ENCODE measurements at places on chromosomes 2 and 18.

- no peak for DNase-seq
Measured at GRCh38 chr18:23154030-23154429, 18.7 kb downstream of the CABLES1 start.

DNA sequence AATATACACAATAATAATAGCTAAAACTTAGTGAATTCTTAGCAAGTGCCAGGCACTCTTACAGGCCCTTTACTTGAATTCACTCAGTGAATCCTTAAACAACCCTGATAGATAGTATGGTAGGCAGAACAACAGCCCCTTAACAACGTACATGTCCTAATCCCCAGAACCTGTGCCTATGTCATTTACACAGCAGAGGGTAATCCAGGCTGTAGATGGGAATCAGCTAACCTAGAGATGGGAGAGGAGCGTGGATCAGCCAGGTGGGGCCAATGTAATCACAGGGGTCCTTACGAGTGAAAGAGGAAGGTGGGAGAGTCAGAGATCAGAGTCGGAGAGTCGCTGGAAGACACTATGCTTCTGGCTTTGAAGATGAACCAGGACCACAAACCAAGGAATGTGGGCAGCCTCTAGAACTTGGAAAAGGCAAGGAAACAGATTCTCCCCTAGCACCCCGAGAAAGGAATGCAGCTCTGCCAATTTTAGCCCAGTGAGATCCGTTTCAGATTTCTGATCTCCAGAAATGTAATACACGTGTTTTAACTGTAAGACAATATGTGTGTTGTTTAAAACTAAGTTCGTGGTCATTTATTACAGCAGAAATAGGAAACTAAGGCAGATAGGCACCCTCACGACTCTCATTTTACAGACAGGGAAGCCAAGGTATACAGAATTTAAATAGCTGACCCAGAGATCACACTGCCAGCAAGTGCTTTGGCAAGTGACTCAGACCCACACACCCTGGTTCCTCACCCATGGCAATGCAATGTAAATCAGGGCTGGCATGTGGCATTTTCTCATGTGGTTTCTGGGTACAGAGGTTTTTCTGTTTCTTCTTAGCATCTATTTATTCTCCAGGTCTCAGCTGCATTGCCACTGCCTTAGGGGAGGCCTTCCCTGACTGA lies 68.9 kb downstream of the DOCK10 start:
- no peak for DNase-seq

DNA sequence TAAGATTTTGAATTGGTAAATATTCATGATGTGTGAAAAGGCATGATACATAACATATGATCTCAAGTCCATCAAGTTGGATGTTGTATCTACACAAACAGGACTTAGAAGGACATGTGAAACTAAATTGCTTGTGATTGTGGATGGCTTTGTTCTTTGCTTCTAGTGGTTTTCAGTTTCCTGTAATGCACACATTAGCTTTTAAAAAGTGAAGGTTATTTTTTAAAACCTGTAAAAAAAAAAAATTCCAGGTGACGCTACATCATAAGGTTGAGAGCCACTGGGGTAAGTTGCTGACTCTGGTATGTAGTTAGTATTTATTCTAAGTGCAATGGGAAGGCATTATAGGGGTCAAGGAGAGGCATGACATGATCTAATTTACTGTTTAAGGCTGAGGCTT lies 48.4 kb upstream of the TMEM247 start:
- DNase-seq = no peak

DNA sequence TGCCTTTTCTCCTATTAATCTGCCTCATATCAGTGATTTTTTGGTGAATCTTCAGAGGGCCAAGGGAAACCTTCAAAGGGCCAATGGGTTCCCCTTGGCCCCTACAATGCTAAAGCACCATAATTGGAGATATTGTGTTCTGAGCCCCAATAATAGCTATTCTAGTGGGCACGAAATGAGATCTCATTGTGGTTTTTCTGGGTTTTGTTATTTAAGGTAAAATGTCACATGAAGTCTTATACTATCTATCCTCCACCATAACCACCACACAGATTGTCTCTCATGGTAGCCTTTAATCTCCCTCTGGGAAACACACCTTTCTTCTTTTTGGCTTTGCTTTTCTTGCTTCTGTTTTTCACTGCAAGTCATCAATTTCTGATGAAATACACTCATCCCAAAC lies 152.8 kb downstream of the B3GNT2 start:
- DNase-seq = no peak

DNA sequence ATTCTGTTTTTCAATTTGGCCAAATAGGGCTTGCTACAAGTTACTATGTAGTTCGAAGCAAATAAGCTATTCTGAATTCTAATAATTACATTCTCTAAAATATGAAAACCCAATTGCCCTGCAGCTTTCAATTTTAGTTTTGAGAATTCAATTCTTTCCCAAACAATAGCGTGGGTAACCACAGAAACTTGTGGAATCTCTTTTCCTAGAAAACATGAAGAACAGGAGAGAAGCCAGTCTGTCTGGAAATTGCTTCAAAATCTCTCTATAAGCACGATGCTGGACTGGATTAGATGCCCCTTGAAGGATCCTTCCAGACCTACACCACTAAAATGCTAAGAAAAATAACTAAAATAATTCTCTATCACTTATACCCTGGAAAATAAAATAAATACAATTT lies 115.0 kb downstream of the THADA start:
- DNase-seq = no peak

Measured in left kidney (tissue), 8 donors.